ENCODE measurements at places on chromosomes 11 and 22.

GRCh38 chr11:96293598-96294021, 49.4 kb downstream of the MAML2 start:
- no peak for DNase-seq

DNA sequence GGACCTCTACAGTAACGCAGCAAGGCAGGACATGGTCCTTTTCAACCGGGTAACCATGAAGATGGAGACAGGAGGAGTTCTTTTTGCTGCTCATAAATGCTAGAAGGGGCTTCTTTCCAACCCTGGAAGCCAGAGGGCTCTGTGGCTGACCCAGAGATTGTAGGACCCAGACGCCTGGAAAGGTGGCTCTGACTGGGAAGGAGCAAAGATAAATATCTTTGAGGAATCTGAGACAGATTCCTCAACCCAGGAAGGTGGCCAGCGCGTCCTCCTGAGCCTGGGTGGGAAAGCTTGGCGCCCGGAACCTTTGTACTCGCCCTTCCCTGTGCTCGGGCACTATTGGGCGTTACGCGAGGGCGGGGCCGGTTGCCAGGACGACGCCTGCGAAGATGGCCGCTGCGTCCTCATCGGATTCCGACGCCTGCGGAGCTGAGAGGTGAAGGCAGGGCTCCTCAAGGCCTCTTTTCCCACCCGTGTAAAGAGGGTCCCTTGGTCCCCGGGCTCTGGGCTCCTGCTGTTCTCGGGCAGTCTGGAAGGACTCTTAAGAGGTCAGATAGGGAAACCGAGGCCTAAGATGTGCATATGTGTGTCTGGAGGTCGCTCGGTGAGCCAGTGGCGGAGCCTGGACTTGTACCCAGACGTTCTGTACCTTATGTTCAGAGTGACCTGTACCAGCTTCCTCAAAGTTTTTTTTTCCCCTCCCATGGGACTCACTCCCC, at the start of gene BBS1:
Gene BBS1 (plus strand): TSS at position 365 of the 719 bp plus-strand sequence. CDS start 25 bp downstream, at position 390.
- peak; percentile 74 for DNase-seq

DNA sequence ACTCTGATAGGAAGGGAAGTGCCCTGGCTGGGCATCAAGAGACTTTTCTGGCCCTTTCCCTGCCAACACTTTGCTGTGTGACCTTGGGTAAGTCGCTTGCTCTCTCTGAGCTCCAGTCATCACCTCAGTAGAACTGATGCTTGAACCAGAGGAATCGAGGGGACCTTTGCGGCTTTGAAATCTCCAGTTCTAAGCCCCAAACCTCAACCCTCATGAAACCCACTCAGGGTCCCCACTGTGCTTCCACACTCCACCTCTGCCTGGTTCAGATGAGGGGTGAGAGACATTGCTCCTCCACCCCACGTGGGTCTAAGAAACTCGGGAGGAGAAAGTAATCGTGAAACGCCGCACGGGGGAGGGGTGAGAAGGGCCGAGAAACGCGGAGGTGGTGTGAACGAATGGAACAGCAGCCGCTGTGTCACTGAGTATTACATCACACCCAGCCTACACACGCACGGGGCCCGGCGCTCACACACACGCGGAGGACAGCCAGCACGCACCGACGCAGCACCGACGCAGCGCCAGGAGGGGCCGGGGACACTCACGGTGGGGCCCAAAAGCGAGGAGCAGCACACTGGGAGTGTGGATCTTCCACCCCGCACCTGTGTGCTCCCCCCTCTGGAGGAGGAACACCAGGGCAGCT, 4.3 kb downstream of the RTN4RL2 start:
- no peak for DNase-seq

DNA sequence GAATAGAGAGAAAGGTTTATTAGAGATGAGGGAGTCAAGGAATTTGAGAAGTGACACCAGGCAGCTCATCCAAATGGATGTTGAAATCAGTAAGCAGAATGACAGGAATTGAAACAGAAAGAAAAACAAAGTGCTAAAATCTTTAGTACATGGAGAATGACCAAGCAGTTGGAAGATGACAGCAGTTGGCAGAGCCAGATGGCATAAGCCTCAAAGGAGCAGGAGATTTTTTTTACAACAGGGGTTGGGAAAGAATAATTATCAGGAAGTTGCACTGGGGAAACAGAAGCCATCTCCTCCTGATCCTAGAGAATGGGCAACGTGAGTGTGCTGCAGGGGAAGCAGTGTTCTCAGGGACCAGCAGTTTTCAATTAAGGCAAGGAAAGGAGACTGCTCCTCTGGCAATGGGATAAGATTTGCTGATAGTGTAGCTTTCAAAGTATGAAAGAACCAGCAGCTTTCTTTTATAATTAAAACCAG, 28.9 kb downstream of the RAB39A start:
- no peak for DNase-seq

DNA sequence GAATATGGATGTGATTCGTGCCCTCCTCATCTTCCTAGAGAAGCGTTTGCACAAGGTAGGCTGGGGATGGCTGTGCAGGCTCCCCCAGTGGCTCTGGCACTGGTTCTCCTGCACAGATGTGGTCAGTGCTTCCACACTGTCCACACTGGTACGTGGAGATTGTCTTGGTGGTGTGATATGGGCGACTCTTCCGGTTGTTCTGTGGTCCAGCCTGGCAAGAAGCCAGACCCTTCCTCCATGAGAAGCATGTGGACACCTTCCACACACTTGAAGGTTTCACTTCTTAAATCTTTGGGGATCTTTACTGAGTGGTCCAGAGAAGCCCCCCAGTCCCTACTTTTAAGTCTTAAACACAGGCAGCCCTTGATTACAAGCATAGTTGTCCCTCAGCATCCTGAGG, 3.8 kb downstream of the RIC8A start:
- DNase-seq: no peak

GRCh38 chr11:60797846-60798630, 12.9 kb downstream of the MS4A10 start:
- no peak for DNase-seq

DNA sequence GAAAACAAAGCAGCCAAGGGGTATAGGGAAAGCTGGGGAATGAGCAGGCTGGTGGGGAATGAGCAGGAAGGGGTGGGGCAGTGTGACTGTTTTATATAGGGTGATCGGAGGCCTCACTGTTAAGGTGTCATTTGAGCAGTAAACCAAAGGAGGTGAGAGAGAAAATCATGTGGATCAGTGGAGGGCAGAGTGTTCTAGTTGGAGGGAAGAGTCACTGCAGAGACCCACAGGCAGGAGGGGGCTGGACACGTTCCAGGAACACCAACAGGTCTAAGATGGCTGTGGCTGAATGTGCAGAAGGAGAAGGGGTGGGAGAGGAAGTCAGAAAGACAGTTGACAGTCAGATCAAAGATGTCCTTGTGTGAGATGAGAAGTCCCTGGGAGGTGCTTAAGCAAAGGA, 103.8 kb downstream of the ENTHD1 start:
- no peak for DNase-seq

DNA sequence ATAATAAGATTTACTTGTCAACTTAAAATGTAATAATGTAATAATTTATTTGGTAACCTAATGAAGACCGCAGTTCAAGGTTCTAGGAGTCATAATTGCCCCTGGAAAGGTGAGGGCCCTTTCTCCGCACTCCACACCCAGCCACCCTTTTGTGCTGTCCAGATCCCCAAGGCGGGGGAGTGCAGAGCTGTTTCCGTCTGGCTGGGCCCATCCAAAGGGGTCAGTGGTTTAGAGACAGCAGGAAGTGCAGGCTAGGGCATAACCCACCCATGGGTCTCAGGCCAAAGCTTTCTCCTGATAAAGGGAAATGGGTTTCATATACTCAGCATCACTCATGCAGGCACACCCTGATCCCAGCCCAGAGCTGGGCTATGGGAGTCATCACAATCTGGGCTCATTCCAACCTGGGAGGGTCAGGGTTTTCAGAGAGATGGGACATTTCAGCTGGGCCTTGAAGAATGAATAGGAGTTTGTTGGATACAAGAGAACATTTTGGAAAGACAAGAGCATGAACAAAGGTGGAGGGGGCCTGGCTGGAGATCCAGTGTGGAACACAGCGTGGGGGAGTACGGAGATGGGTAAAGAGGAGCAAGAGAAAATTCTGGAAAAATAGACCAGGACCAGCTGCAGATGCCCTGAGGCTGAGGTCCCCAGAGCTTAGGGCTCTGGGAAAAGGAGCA, 432.2 kb downstream of the TBC1D22A start:
- DNase-seq: no peak

- DNase-seq: no peak
Measured at GRCh38 chr11:81839016-81839415, 894.6 kb downstream of the FAM181B start.

GRCh38 chr11:63553759-63554158, 9.4 kb downstream of the PLAAT2 start:
- no peak for DNase-seq

DNA sequence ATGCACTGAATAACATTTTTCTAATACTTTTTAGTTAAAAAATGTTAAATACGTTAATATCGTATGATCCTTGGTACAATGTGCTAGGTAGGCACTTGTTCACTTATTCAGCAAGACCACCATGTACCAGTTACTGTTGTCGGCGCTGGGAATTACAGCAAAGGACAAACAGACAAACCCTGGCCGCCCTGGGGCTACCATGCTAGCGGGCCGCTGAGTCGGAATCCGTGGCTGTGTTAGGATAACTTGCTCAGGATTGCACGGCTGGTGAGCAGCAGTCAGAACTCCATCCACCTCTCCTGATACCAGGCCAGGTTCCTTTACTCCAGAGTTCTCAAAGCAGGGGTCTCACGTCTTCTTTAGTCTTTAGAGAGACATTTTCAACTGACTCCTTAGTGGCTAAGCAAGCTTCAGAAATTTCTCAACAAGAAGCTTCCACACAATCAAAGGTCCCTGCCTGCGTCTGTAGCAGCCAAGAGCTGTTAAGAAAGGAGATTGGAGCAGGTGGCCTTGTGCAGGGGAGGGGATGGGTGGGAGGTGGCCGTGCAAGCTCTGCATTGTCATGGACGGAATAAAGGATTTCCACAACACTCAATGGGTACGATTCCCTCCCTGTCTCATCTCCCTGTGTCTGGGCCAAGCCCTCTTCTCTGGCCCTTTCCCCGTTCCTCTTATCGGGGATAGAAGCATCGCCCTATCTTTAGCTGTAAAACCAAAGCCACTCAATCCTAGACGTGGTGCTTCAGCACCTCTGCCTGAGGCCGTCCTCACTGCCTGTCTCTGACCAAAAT, 39.8 kb upstream of the NNMT start:
- no peak for DNase-seq

GRCh38 chr11:94469416-94469815, 24.2 kb downstream of the MRE11 start:
- DNase-seq: no peak

Measured in activated T-helper 9 cell treated with anti-CD3 and anti-CD28 coated beads, Interleukin-2, amount 50 U/mL, for 16 hours (primary cell).